ENCODE measurements at places on chromosomes 11 and 22. TPM values are rescaled to one million over a fixed set of nuclear protein-coding genes. Genes with fewer than 3 reads are reported as not detected.

- H3K27ac ChIP-seq = no peak overlapping the region
- H3K4me3 ChIP-seq = no peak overlapping the region
- H3K36me3 ChIP-seq = no peaks in the 10 kb centered on the region
- H3K27me3 ChIP-seq = no peaks in the 10 kb centered on the region
- peaks cover 36% of the 10 kb centered on the region for H3K4me1 ChIP-seq
Measured at GRCh38 chr11:13284776-13285588, 7.4 kb downstream of the BMAL1 start.

DNA sequence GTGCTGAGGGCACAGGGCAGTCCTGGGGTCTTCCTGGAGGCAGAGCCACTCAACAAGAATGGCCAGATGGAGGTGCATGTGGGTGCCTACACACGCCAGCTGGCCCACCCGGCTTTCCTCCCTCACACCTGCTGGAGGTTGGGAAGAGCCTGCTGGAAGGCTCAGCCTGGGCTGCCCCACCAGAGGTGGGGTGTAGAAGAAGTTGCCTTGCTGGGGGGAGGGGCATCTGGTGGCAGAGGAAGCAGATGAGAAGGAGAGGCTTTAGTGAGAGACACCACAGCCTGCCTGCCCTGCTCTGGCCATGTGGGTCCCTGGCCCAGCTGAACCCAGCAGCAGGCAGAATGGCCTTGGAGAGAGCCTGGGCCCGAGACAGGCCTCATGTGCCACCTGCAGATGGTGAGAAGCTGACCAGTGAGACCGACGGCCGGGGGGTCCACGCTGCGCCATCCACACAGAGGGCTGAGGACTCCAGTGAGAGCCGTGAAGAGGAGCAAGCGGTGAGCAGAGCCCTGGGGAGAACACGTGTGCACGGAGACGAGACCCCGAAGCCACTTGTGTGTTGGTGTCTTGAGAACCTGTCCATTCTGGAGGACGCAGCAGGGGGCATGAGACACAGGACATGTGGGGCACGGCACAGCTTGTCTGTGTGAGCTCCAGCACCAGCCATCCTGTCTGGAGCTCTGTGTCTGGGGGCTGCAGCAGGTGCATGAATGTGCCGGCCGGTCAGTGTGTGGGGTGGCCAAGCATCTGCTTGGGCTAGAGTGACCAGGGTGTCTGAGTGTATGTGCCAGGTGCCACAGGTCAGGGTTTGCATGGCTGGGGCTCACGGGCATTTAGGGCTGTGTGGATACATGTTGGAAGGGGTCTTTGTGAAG lies 2.7 kb downstream of the B4GALNT4 start:
- no peak overlapping the region for H3K4me3 ChIP-seq
- H3K4me1 ChIP-seq = no peaks in the 10 kb centered on the region
- no peak overlapping the region for H3K27ac ChIP-seq
- no peaks in the 10 kb centered on the region for H3K36me3 ChIP-seq

DNA sequence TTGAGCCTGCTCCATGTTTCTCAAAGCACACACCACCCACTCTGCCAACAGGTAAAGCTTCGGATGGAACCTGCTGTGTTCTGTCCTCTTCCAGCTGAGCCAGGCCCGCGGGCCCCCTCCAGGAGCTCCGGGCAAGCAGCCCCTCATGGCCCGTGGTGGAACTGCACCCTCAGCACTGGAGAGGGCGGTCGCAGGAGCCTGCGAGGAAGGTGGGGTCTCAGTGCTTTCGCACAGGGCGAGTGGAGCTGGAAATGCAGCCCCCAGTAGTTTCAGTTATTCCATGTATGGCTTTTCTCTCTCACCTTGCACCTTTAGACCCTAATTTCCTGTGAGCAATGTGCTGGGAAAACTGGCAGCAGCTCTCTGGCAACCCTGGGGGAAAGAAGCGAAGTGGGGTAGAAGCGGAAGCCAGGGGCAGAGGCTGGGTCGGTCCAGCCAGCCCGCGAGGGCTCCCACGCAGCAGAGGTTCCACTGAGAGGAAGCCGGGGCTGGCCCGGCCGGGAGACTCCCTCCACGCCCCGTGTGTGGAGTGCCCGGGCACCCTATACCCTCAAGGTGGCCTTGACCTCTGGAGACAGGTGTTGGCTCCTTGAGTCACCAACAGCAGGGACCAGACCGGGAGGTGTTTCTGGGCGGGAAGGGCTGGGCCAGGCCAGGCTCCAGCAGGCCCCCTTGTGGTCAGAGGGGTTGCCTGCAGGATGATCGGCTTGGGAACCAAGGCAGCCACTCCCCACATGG lies 119.9 kb upstream of the TMEM45B start:
- H3K27me3 ChIP-seq = no peaks in the 10 kb centered on the region
- peaks cover 6% of the 10 kb centered on the region for H3K4me1 ChIP-seq
- H3K36me3 ChIP-seq = no peaks in the 10 kb centered on the region
- DNase-seq = peak; percentile 65

- no peaks in the 10 kb centered on the region for H3K36me3 ChIP-seq
- no peak overlapping the region for H3K27ac ChIP-seq
- DNase-seq = no peak
- H3K27me3 ChIP-seq = no peaks in the 10 kb centered on the region
Measured at GRCh38 chr11:116990061-116990473, 108.2 kb downstream of the SIK3 start.

- H3K27me3 ChIP-seq = no peaks in the 10 kb centered on the region
- peaks cover 15% of the 10 kb centered on the region for H3K4me1 ChIP-seq
- no peak overlapping the region for H3K4me3 ChIP-seq
- DNase-seq = no peak
Measured at GRCh38 chr11:46554213-46555147, 39.3 kb downstream of the AMBRA1 start.

- no peak overlapping the region for H3K27ac ChIP-seq
- no peaks in the 10 kb centered on the region for H3K4me1 ChIP-seq
- H3K27me3 ChIP-seq = no peaks in the 10 kb centered on the region
- H3K36me3 ChIP-seq = no peaks in the 10 kb centered on the region
- DNase-seq = no peak
- H3K4me3 ChIP-seq = no peak overlapping the region
Measured at GRCh38 chr11:61021661-61022212, 50.3 kb downstream of the CD6 start.

DNA sequence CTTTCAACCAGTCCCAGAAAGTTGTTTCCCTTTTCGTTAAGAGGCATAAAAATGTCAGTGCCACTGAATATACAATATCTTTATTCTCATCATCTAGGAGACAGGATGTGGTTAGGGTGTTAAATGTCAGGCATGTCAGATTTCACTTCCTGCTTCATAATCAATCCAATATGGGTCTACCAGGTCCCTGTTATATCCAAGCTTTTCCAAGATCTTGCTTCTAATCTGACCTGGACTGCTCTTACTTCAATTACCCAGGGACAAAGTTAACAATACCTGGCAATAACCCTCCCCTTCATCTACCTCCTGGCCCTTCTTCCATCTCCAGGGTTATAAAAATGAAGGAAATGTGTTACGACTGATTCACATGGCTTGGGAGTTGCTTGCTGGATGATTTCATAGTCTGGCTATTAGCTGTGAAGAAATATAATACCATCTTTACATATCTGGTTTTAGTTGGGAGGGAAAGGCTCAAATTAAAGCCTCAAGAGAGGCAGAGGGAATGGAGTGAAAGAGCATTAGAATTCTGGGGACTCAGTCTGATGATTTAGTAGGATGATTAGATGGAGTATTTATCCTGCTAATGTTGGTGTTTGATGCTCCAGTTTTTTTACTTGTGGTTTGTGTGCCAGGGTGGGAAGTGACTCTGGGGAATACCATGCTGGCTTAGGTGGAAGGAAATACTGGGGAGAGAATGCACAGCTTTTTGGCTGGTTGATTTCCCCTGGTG lies 534.3 kb downstream of the ETS1 start:
- no peak overlapping the region for H3K4me3 ChIP-seq
- no peaks in the 10 kb centered on the region for H3K27me3 ChIP-seq
- no peaks in the 10 kb centered on the region for H3K4me1 ChIP-seq
- no peak for DNase-seq

CLCF1 gene
- total RNA-seq = 0.17 TPM

CASP5 gene
- total RNA-seq = 0.50 TPM

GAL gene
- not detected for total RNA-seq

APOL1 gene
- 129 TPM for total RNA-seq

MS4A10 gene
- total RNA-seq = not detected
